Left forelimb (tissue), 1 donor: ENCODE measurements at places on chromosomes 4 and X.

DNA sequence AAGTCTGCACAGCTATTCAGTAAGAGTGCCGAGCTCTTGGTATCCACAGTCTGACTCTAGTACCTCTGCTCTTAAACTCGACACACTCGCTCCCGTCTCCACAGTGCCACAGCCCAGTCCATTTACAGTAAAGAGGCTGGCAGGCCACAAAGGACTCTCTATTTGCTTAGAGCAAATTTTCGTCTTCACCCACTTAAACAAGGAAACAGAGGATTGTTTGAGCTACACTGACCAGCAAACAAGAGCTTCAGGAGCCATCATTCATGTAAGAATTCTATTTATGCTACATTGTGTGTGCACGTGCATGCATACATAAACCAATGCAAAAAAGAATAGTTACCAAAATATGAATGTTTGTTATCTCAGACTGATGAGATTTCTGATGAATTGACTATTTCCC is 290.2 kb downstream of the USP46 start:
- no peak for DNase-seq

- no peak for DNase-seq
Observed at GRCh38 chrX:153866302-153867019, 19.5 kb downstream of the L1CAM start.

DNA sequence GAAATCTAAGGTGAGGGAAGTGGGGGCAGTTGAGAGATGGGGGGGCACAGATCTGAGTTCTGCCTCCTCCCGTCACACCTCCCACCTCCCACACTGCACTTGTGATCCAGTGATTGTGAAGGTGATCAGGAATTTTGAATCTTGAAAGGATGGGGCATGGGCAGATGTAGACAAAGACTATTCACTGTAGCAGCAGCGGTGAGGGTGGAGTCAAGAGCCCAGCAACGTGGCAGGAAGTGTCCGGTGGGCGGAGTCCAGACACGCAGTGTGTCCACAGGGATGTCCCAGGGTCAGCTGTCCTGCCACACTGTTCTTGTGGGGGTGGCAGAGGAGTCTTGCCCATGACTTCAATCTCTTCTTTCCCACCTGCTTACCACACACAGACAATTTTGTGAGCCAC is 330.5 kb upstream of the GALNT7 start:
- DNase-seq = no peak

- DNase-seq = no peak
Observed at GRCh38 chrX:18949291-18949943, 34.5 kb downstream of the PHKA2 start.

GRCh38 chr4:83569429-83569828 is 33.5 kb downstream of the GPAT3 start:
- no peak for DNase-seq

DNA sequence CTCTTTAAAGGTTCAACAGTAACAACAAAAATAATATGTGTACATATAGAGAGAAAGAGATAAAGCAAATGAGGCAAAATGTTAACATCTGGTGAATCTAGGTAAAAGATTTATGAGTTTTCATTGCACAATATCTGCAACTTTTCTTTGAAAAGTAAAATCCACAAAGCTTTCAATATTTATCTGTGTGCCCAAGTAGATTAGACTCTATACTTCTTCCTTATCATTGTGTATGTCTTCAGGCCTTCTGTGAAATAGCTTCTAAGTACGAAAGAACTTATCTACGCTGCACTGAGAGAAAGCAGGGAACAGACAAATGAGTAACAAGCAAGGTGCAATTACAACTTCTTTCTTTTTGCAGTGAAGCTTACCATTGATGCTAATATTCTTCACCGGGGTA is 81.6 kb downstream of the NPNT start:
- DNase-seq = no peak

DNA sequence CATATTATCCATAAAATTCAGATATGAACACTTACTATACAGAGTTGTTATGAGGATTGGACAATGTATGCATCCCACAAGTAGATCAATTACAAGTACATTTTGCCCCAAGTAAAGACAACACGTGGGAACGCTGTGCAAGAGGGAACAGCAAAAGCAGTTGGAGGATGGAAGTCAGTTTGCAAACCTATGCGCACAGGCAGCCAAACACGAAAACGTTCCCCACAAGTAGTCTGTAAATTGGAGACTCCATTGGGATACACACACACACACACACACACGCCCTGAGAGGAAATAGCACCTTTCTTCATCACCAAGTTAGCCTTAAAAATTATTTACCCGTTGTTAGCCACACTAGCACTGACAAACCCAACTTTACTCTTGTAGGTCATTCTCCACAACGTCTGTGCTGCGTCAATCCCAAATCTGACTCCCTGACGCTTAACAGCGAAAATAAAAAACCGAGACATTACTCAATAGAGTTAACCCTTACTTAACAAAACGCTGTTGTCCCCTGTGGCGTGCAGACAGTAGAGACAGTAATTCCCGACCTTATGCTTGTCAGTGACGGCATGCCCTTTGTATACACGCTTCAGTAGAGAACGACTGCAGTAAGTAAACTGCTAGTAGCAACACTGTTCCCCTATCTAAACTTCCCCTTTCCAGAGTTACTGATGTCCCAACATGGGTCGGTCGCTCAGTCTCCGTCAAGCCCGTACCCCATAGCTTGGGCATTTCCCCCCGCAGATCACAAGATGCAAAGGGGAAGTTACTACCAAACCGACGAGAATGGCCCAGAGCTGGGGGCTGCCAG is 730 bp downstream of the MANBA start:
- DNase-seq = peak; percentile 69

- DNase-seq = no peak
Observed at GRCh38 chrX:12138361-12139313, at the start of gene FRMPD4. Gene FRMPD4 (plus strand): TSS chrX:12138473. CDS start chrX:12138972, 499 bp downstream.

- no peak for DNase-seq
Observed at GRCh38 chr4:71614621-71615020, 169.3 kb downstream of the GC start.

- DNase-seq = no peak
Observed at GRCh38 chr4:5033281-5033841, 14.1 kb upstream of the CYTL1 start.
